ENCODE measurements at places on chromosomes 4 and X.

GRCh38 chrX:129721414-129721813 is 17.4 kb upstream of the XPNPEP2 start:
- DNase-seq, result no peak

- peak; percentile 9 for DNase-seq
Observed at GRCh38 chr4:27702730-27703431, 842.2 kb downstream of the STIM2 start.

DNA sequence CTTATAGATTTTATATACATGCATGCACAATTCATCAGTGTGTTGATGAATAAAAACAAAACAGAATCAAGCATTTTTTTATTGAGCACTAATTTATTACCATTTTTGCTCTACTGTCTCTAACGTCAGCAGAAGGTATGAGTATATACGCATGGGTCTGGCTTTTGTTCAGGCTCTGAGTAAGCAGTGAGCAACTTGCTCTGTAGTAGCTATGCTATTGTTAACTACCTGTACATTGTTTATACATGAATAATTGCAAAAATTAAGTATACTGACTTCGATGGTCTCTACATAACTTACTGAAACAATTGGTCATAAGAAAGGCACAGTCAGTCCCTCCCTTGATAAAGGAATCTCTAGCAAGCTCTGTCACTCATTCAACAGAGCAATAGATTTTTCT is 122.9 kb downstream of the RS1 start:
- DNase-seq, result no peak

- no peak for DNase-seq
Observed at GRCh38 chrX:57933321-57933720, 23.1 kb upstream of the ZXDA start.

GRCh38 chrX:98795636-98796035 is 1614.4 kb downstream of the PCDH19 start:
- no peak for DNase-seq

DNA sequence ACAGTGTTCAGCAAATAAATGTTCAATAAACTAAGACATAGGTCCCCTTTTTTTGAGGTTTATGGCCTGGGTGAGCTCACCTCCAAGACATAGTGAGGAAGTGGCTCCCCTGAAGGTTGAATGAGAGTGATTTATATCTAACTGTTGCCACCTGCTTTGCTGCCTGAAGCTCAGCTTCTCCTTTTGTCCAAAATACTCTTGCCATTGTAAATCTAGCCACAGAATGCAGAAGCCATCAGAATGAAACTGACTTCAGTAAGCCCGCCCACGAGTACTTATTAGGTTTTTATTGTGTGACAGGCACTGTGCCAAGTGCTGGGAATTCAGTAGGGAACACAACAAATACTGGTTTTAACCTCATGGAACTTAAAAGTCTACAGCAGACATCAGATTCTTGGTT is 18.0 kb downstream of the SPINK2 start:
- peak; percentile 71 for DNase-seq

GRCh38 chr4:119664168-119664907 is 35.7 kb upstream of the PDE5A start:
- no peak for DNase-seq
